SW480 (cell line): ENCODE measurements at places on chromosomes 1 and 21.

- no peak for DNase-seq
Observed at GRCh38 chr1:15219280-15220023, 27.6 kb upstream of the FHAD1 start.

GRCh38 chr1:33298623-33299277, 22.1 kb downstream of the A3GALT2 start:
- peak; percentile 58 for DNase-seq

DNA sequence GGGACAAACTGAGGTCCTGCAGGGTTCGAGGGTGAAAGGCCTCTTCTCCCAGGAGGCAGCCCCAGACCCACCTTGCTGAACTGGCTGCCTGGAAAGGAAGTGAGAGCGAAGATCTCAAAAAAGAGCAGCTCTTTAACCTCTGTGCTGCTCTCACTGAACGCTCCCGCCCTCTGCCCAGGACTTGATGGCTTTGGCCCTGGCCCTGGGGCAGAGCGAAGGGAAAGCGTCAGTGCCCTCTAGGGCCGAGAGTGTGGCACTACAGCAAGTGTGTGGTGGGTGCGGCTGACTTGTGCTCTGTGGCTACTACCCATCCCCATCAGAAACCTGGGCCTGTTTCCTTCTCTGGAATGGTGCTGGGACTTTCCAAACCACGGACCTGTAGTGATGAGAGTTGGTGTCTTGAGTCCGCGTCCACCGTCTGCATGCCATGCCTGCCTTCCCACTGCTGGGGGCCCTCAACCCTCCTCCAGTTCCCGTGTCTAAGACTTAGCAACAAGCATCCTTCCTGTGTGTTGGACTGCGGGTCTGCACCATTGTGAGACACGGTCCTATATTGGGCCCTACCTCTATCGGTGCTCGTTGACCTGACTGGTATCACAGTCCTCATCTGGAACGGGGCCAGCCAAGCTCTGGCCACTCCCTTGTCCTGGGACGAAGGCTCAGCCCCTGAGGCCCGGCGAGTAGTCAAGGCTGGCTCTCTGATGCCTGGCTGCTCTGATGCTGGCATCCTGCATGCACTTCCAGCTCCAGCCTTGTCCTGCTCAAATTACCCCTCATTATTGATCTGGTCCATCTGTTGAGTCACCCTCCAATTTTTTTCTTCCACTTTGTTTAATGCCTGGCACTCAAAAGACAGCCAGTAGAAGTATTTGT, 180.3 kb downstream of the DISC1 start:
- peak; percentile 35 for DNase-seq

DNA sequence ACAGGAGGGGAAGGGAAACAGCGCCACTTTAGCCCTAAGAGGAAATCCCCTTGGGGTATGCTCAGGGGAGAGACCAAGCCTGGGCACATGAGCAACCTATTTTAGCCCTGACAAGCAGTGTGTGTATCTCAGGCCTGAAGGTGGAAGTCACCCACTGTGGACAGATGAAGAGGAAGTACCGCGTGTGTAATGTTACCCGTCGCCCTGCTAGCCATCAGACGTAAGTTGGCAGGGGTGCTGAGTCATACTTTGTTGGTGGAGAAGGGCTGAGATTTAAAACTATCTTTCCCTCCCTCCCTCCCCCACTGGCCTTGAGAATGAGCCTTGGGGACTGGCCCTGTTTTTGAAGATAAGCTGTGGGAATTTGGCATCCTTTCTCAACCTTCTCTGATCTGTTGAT, 11.2 kb downstream of the AGO1 start:
- no peak for DNase-seq

DNA sequence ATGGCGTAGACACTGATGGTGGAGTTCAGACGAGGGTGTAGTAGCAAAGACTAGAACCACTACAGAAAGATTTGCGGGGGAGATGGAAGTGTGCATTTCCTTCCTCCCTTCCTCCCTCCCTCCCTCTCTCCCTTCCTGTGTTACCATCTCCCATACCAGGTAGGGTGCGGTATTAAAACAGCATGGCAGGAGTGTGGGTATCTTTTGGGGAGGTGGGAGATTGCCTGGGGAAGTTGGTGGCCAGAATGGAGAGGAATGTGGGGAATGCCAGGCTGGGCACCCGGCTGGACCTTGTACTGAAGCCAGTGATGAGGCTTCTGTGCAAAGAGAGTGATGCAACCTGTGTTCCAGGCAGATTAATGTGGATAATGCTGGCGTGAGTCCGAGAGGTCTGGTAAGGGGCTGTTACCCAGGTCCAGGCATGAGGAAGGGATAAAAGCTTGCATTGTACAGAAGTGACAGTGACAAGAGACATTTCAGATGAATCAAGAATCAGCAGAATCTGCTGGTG, 30.3 kb upstream of the PPP2R5A start:
- no peak for DNase-seq

DNA sequence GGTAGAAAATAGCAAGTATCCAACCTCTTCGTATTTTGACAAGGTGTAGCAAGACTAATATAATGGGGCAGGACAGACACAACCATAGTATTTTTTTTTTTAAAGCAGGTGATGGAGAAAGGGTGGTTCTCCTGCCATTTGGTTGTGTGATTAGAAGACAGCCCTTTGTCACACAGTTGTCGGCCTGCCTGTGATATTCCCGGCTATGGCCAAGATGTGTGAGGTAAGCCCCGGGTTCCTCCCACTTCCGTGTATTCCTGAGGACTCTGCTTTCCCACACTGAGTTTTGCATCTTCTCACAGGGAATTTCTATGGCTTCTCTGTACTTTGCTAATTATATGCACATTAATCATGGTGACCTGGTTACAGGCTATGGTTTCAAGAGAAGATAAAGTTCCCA, 35.9 kb downstream of the ZNF496 start:
- no peak for DNase-seq

DNA sequence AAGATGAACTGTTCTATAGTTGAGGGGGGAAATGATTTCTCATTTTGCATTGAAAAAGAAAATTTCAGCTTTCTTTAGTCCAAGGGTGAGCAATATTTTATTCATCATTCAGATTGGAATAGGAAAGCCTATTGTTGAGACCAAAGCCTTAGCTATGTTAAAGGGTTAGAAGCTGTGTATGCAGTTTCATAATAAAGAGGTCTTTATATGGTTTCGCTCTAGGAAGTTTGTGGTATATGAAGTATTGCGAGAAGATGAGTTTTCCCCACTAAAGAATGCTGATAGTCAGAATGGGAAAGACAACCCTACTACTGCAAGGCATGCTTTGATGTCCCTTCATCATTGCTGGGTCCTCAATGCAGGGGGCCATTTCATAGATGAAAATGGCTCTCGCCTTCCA, 28.6 kb downstream of the UAP1 start:
- DNase-seq: no peak

DNA sequence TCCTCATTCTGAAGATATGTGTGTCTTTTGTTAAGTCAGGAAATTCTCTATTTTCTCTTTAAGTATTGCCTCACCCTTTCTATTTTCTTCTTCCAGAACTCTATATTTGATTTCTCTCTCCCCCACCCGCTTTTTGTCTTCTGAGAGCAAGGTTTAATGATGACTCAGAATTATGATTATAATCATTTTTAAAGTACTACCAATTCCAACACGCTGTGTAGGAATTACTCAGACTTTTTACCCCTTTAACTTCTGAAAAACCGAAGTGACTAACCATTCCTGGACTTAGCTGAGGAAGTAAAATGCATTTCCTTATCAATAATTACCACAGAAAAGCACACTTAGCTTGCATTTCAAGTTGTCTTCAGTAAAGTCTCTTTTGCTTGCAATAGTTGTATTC, 20.8 kb upstream of the SCYL3 start:
- no peak for DNase-seq

DNA sequence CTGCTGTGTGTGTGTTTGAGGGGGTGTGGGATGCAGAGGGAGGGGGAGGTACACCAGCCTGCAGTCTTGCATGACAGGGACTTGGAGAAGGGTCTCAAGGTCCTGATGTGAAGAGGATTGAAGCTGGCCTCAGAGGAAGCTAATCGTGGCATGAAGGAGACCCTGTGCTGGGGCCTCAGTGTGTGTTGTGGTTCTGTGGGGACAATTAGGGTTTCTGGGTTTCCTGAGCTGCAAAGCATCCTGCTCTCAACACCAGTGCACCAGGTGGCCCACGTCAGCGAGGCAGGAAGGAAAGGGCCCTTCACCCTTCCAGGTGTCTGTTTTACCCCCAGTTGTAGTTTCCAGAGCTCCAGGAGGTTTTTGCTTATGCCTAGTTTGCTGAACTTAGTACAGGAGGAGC, 52.8 kb downstream of the TENT5C start:
- no peak for DNase-seq

DNA sequence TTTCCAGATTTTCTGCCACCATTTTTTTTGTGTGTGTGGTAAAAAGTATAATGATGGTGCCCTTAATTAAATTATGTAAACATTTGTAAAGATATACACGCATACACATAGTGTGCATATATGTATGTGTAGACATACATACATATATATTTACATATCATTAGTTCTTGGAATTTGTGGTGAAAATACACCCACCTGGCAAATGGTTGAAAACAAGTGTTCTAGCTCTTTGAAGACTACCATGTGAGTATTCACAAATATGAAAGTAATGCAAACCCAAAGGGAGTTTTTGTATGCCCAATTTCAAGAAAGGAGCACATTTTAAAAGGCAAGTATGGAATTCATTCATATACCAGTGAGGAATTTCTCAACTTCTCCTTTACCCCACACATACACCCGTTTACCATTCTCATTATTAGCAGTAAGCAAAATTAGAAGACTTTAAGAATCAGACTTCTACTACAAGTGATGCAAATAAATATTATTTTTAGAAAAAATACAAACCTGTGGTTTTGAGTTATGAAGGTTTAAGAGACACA, 8.0 kb downstream of the RABGAP1L start:
- DNase-seq: no peak

- DNase-seq: no peak
Observed at GRCh38 chr1:179066471-179066870, 15.4 kb upstream of the TOR3A start.

DNA sequence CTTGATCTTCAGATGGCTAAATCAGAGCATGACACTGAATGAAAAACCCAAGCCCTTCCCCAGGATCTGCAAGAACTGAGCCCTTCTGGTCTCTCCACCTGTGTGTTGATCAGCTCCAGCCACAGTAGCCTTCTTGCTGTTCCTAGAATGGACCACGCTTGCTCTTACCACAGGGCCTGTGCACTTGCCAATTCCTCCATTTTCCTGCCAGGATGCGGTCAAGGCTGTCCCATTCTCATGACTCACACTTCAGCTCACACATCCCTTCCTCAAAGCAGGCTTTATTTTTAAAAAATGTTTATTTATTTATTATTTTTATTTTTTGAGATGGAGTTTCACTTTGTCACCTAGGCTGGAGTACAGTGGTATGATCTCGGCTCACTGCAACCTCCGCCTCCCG, 43.6 kb upstream of the GRHL3 start:
- no peak for DNase-seq

GRCh38 chr1:232504651-232505050, 125.3 kb downstream of the SIPA1L2 start:
- no peak for DNase-seq

- no peak for DNase-seq
Observed at GRCh38 chr21:19523746-19524145, 1120.2 kb upstream of the TMPRSS15 start.

DNA sequence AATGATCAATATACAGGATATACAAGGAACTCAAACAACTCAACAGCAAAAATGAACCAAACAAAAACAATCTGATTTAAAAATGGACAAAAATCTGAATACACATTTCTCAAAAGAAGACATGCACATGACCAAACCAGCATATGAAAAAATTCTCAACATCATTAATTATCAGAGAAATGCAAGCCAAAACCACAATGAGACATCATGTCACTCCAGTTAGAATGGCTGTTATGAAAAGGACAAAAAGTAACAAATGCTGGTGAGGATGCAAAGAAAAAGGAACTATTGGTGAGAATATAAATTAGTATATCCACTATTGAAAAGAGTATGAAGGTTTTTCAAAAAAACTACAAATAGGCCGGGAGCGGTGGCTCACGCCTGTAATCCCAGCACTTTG, 42.0 kb downstream of the FCRL3 start:
- no peak for DNase-seq

DNA sequence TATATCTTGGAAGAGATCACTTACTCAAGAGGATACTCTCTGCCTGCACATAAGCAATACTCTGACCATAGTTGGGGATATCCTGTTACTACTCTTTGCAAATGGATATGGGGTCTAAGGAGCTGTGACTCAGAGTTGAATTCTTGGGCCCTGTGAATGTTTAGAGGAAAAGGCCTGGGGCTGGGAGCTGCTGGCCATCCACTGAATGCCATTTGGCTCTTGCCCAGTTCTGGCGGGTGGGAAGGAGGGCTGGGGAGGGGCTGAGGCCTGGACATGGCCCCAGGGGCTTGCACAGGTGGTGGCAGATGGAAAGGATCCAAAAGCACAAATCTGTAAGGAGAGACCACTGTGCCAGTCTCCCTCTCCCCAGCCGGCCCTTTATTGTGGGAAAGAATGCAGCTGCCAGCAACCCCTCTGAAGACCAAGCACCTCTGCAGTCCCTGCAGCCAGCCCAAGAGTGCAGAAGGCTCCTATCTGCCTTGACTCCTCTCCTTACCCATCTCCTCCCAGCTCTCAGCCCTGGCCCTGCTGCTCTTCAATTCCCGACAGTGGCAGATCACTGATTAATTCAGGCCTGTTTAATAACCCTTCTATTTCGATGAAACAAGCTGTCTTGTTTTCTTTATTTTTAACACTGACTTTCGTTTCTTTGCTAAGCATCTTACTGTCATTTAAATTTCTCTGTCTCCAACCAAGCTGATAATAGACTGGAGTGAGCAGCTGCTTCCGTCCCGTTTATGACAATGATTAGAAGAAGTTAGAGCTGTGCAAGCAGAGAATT, 12.1 kb downstream of the PLXNA2 start:
- DNase-seq: no peak

DNA sequence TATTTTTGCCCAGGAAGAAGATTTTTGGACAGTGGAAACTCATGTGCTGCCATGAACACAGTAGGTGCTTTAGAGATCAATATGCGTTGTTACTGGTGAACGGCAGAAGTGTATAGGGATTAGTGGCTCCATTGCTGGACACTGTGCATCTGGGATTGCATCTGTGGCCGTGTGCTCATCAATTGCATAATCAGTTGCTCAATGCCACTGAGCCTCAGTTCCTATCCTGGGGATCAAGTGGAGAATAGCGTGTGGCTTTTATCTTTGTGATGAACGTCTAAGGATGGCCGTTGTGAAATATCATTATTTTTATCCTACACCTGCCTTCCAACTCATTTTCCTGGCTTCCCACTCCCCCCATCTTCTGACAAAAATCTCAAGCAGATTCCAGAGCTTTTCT, 5.4 kb downstream of the TNN start:
- no peak for DNase-seq

- no peak for DNase-seq
Observed at GRCh38 chr21:37865156-37865555, 51.1 kb downstream of the KCNJ6 start.

DNA sequence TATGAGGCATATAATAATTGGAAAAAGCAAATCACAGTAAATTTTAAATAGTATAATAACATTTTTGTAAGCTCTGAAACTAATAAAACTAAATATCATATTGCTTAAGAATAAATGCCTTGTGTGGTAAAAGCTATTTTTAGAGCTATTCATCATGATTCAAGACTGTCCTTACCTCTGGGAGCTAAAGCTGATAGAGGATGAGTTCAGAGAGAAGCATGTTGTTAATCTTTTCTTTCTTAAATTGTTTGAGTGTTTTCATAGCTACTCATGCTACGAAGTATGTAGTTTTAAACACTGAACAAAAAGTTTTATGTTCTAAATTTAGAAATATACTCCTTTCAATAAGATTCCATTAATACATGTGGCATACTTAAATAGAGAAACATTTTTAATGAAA, 30.5 kb downstream of the IFI16 start:
- no peak for DNase-seq
